ACHN (cell line): ENCODE measurements at places on chromosomes 12 and 14.

- DNase-seq, result no peak
Measured at GRCh38 chr14:30069536-30069935, 141.9 kb upstream of the PRKD1 start.

DNA sequence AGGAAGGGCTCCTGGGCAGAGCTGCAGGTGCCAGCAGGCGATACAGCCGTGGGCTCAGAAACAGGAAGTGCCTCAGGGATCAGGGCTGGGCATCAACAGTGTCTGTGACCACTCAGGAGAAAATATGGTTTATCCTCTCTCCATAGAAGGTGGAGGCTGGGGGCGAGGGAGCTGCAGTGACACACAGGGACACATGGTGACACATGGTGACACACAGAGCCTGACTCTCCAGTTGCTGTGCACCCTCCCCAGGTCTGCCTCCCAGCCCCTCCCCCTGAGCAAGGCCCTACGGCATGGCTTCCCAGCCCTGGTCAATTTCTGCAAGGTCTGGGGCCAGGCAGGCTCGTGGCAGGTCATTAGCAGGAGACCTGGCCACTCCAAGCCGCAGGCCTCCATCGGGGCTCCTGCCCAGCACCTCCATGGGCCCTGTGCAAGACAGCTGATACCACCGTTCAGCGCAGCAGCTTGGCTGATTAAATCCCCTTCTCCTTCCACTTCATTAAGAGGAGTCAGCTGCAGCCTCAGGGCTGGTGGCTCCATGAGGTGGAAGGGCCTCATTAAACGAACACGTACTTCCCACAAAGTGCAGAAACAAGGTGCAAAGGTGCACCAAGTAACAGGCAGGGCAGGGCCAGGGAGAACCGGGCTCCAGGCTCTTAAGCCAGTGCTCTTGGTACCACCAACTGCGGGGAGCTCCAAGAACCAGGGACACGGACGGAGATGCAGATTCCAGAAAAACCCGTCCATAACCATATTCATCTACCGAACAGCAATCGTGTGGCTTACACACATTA lies 60.7 kb downstream of the CCNK start:
- no peak for DNase-seq

DNA sequence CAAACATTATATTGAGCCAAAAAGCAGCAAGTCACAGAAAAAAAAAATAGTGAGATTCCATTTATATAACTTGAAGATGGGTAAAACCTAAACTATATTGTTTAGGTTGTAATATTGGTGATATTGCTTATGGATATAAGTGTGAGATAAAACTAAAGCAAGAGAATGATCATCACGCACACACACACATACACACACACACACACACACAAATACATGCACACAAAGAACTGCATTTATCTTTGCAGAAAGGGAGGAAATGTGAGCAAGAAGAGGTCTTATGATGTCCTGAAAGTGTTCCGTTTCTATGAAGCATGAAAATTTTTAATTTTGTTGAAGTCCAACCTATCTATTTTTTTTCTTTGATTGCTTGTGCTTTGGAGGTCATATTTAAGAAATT lies 16.4 kb upstream of the AMN1 start:
- DNase-seq, result no peak

DNA sequence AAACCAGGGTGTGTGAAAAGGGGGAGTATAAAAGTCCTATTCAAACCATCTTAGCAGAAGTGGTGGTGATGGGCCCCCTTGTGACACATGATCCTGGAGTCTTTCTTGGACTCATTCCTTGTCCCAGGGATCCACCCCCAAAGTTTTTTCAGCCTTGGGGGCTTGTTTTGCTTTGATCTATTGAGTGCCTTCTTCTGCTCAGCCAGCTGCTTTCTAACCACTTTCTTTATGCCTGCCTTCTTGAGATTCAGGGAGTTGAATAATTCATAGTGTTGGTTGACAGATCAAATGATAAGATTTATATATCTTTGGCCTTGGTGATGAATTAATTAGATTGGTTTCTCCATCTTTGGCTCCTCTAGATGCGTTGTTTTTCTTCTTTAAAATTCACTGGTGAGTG lies 926.7 kb downstream of the DIO2 start:
- DNase-seq, result no peak

DNA sequence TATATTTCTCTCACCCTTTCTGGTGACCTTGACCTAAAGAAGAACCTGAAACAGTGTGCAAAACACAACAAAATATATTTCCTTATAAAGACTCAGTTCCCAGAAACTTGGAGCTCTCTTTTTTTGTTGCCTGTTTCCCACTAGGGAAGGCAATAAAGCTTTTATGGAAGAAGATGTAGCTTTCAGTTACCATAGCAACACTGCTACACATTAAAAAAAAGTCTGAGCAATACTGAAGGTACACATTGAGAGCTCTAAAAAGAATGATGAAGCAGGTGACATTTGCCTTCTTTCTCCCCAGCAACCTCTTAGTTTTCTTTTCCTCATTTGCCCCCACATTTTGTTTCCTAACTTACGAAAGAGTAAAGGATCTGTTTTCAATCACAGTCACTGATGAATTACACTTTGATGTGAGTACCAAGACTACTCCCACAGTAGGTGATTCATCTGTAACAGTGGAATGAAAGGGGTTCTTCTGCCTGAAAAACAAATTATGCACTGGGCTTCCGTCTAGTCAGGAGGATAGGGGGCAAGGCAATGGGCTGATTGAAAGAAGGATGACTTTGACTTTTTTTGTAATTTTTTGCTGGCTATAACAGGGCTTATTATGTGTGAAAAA lies 1.1 kb upstream of the CATSPERB start:
- DNase-seq, result no peak

DNA sequence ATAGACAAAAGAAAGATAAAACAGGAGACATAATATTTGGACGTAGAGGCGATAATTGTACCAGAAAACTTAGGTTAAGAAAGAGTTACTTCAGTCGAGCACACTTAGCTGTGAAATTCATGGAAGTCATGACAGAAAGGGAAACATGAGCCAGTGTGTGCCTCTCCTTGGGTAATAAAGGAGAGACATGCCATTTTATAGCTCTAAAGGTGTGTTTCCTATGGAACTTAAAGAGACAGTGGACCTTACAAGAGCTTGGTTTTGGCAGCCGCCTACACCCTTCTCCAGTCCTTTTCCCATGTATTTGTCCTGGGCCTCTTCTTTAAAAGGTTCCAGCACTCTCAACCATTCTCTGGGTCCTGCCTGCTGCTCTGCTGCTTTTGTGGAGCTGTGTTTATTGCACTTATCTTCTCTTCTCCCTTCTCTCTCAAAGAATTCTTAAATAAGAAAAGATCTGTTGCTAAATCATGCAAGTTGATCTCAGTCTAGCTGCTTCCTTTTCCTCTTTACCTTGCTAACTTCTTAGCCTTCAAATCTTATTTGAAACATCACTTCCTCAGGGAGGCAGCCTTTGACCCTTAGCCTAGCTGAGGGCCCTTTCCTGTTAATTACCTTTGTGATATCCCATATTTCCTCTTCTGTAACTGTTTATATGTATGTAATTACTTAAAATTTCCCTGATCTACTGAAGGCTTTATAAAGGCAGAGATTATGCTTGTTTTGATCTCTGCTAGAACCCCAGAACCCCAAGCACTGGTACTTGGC lies 81.8 kb upstream of the EVL start:
- no peak for DNase-seq
